ENCODE measurements at places on chromosomes 4 and X.
A peak's percentile ranks its signal among the peaks of the same experiment; 100 is the strongest.

- no peak for DNase-seq
Observed at GRCh38 chrX:136662976-136663375, 15.0 kb downstream of the CD40LG start.

- DNase-seq, result no peak
Observed at GRCh38 chr4:84726356-84726755, 143.4 kb downstream of the CDS1 start.

GRCh38 chrX:15853586-15854079, 980 bp downstream of the AP1S2 start:
- DNase-seq, result peak; percentile 12

DNA sequence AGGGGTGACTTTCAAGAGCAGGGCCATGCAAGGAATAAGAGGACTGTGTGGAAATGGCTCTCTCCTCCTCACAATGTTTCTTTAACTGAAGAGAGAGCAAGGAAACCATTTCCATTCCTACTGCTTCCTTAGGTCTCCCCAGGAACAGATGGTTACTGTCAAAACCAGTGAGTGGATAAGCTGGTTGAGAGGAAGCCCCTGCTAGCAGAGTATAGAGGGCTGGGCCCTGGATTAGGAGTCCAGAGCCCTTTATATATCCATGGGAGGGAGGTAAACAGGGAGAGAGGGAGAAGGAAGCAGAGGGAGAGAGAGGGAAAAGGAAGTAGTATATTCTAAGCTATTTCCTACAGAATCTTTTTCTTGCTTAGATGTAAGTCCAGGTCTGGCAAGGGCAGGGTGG, 43.8 kb upstream of the LAS1L start:
- no peak for DNase-seq

- peak; percentile 29 for DNase-seq
Observed at GRCh38 chr4:25358515-25359275, 18.4 kb upstream of the ANAPC4 start.

- DNase-seq, result no peak
Observed at GRCh38 chr4:96497621-96498020, 657.7 kb downstream of the PDHA2 start.

DNA sequence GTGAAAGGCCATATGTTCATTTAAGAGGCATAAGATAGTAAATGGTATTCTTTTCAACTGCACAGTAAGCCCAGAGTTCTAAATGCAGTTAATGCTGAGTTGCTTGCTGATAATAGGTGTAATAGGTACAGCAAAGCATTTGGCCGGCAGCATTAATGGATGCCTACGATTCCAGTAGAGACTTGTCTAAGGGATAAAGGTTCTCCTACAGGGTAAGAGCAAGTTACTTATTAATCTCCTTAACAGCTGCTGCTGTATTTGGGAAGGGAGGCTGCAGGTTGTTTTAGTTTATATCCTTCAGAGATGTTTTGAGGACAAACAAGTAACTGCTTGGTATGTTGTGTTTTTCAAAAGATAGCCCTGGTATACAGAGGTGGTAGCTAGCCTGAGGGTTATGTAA, 16.8 kb downstream of the TSPAN7 start:
- DNase-seq, result no peak

- DNase-seq, result no peak
Observed at GRCh38 chrX:46117234-46117633, 428.0 kb downstream of the ZNF674 start.

DNA sequence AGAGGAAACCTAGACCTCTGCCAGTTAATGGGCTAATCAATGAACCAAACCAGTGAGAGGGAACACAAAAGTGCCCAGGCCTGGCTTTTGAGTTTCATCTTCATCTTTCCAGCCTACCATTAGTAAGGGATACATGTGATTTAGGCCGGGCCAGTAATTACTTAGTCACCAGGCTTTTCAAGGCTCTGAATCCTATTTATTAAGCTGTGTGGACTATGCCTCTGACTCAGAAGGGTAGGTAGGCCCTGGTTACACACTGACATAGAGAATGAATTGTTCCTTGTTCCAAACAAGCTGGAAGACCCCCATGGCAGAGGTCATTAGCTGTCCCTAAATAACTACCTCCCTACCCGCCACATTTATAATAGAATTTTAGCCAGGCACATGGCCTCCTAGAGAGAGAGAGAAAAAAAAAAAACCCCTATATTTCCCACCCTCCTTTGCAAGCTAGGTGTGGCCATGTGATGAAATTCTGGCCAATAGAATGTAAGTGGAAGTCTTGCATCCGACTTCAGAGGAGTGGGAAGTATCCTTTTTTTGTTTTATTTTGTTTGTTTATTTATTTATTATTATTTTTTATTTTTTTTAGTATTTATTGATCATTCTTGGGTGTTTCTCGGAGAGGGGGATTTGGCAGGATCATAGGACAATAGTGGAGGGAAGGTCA, 112.3 kb upstream of the BCOR start:
- DNase-seq, result no peak

DNA sequence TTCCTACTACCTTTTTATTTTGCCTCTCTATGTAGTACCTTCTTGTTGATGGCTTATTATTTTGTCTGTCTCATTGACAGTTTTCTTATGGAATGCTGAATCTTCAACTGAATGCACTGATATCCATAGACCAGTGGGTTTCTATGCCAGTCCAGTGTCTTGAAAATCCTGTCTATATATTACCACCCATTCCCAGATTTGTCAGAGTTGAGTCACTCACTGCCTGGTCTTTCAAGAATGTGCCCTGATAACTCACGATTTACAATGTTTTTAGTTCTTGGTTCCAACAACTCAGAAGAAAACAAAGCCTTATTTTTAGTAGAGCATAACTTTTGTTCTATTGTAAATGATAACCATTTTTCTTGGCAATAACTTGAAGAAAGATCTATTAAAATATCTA, 606.0 kb upstream of the PITX2 start:
- DNase-seq, result no peak

DNA sequence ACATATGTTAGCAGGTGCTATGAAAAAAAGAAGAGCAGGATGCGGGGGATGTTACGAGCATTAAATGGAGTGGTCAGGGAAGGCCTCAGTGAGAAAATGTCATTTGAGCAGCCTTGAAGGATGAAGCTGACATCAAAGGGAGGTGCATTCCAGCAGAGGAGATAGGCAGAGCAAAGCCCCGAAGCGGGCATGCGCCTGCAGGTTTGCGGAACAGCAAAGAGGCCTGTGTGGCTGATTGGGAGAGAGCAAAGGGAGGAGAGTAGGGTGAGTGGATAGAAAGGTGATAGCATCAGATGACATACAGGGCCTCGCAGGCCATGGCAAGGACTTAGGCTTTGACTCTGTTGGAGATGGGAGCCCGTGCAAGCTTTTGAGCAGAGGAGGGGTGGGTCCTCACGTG, 95.4 kb upstream of the GPR50 start:
- DNase-seq, result no peak

DNA sequence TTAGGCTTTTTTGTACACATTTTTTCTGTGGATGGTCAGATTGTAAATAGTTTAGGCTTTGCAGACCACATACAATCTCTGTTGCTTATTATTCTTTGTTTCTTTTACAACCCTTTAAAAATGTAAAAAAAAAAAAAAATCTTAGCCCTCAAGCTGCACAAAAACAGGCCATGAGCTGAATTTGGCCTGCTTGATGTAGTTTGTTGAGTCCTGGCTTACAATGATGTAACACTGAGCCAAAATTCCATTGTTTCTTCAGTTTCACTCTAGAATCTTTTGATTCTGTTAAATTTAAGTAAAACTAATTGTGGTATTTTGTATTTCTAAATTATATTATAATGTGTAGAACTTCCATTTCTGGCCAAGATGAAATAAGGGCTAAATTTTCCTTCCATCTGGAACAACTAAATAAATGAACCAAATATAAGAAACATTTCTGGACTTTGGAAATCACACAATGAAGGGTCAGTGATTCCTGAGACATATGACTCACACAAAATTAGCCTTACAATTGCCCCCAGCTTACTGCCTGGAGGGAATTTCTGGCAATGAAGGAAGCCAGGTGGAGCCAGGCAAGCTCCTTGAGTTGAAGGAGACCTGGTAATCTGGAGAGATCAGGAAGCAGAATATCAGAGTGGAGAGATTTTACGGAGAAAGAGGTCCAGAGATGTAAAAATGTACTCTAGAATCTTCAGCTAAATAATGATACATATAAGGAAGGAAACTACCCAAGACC, 29.8 kb downstream of the IQCM start:
- DNase-seq, result no peak

DNA sequence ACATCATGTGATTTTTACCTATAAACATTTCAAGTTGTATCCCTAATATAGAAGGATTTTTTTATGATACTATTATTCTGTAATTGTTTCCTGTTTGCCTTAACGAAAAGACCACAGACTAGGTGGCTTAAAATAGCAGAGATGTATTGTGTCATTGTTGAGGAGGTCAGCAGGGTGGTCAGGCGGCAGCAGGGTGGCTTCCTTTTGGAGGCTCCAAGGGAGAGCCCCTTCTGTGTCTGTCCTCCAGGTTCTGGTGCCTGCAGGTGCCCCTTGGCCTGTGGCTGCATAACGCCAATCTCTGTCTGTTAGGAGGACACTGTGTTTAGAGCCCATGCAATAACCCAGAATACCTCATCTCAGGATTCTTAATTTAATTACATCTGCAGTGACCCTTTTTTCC, 118.1 kb downstream of the TBL1X start:
- DNase-seq, result no peak

- DNase-seq, result peak; percentile 78
Observed at GRCh38 chr4:143399113-143399949, 62.7 kb downstream of the GAB1 start.

GRCh38 chr4:167032871-167033270, 201.4 kb downstream of the SPOCK3 start:
- no peak for DNase-seq

DNA sequence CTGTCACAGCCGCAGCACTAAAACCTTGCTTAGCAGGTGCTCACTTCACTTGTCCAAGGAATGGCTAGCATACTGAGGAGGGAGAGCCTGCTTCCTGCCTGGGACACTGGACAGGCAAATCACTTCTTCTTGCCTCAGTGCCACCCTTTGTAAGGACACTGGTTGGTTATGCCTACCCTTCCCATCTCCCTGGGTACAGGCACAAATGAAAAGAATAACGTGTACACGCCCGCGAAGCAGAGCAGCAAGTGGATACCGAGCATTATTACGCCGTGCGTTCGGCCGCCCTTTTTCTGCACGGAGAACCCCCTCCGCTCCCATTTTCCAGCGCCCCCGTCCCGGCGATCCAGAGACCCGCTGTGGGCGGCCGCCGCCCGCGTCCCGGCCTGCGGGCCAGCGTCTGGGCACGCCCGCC, 338 bp upstream of the KLHL2 start:
- DNase-seq, result peak; percentile 49

DNA sequence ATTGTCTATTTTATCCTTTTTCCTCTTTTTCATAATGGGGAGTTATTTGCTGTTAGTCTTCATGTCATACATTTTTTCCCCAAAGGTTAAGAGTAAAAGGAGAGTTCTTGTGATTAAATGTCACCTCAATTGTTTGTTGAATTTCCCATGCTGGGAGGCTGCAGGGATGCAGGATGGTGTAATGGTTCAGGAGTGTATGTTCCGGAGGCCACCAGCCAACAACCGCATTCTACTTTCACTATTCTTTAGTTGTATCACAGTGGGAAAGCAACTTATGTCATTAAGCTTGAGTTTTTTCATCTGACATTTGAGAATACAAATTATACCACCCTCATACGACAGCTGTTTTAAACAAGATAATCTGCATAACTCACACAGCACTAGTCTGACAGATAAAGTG, 15.4 kb downstream of the AFP start:
- no peak for DNase-seq

DNA sequence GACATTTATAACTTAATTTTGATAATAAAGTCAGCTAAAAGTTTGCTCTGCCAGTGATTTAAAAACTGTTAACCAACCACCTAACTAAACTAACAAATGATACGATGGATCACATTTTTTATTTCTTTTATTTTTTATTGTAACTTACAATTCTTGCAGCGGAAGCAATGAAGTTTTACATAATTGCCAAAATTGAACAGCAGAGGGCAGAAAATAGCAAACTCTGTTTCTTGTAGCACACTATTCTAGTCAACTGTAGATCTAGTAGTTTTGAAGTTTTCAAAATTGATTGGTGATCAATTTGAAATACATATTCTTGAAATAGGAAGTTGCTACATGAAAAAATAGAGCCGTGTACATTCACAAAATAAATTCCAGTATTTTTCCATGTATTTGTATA, 2.8 kb upstream of the GRIA2 start:
- peak; percentile 28 for DNase-seq

- peak; percentile 68 for DNase-seq
Observed at GRCh38 chrX:11533199-11533651, 132.5 kb downstream of the ARHGAP6 start.

DNA sequence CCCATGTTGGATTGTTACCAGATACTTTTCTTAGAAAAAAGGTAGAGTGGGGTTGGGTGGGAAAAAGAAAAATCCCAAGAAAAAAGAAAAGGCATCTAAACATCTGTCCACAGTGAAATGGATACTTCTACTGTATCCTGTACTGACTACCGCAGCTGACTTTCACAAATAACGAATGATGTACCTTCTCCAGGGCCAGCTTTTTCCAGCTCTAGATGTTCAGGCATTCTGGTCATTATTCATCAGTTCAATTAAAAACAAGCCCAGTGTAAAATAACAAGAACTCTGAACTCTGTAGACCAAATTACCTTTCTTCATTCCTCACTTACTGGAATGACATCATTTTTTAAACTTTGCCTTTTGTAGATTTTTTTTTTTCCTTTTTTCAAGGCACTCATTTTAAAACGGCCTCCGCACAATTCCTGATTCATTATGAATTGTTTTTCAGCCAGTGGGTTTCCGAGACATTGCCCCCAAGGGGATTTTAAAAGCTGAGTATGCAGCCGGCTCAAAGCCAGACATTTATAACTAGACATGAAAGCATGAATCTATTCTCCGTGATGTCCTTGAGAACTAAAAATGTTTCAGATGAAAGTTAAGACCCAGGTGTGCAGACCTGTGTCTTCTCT, 113.5 kb downstream of the PRKX start:
- no peak for DNase-seq

- DNase-seq, result no peak
Observed at GRCh38 chr4:38676986-38677385, 13.0 kb downstream of the KLF3 start.

DNA sequence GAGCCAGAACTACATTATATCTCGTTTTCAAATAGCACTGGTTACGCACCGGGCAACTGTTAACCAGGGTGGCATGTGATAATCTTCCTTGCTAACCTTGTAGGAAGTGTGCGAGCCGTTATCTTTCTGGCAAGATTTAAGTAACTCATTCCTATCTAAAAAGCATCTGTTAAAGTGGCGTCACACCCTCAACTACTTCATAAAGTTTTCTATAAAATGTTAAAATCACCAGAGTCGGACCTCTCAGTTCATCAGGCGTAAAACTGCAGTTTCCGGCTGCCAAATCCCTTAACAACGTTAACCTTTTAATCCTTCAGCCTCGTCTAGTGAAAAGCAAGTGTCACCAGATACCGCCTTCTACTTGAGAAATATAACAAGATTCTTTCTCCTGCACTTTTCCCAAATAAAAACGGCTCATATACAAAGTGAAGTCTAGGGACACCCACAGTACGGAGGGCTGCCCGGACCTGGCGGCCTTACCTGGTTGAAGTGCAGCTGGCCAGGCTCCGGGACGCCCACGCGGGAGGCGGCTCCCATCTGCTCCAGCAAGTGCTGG, 1.2 kb downstream of the SLC39A8 start:
- DNase-seq, result no peak
